ENCODE measurements at places on chromosomes 11 and 22.

DNA sequence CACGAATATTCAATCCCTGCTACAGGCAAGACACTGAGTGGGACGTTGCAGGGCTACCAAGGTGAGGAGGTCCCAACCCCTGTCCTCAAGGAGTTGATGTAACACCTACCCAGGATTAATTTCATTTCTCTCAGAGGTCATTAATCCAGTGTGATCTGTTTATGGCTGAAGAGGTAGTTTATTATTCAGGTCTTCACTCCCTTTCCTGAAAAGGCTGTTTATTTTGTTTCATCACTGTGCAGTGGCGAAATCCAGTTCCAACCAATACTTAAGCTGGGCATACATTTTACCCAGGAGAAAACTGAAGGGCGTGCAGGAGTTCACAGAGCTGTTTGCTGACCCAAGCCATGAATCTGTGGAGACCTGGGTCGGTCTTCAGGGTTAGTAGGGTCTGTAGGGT, 2.7 kb upstream of the PTPRJ start:
- DNase-seq: no peak

- no peak for DNase-seq
These were observed 840.1 kb downstream of the JRKL start for GRCh38 chr11:97229936-97230335.

DNA sequence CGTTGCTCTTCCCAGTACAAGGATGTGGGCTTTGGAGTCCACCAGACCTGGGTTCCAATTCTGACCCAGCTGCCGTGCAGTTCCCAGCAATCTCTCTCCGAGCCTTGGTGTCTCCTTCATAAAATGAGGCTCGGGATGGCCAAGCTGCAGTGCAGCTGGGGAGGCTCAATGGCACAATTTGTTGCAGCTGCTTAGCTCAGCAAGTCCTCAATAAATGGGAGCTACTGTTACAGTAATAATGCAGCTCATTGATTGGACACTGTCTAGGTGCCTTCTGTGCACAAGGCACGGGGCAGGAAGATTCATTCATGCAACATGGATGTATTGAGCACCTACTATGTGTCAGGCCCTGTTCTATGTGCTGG, 37.1 kb downstream of the SHISAL1 start:
- DNase-seq: no peak

DNA sequence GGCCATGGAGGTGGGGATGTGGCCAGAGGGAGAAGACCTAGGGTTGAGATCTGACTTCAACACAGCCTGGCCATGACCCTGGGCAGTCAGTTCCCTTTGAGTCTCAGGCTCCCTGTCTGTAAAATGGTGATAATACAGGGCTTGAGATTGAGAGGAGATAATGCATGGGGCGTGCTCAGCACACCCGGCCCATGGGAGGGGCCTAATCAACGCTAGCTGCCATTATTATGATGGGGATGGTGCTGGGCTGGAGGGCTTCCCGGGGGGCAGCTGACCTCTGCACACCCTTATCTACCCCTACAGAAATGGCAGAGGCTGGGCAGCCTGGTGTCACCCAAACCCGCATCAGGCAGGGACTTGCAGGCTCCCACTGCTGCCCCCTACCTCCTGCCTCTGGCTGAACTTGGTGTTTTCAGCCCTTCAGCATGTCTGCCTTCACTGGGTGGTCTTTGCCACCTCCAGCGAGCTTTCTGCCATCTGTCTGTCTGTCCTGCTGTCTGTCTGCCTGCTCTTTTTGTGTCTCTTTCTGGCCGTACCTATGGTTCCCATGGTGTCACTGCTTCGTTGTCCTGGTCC, 84.5 kb downstream of the CACNA1I start:
- no peak for DNase-seq

DNA sequence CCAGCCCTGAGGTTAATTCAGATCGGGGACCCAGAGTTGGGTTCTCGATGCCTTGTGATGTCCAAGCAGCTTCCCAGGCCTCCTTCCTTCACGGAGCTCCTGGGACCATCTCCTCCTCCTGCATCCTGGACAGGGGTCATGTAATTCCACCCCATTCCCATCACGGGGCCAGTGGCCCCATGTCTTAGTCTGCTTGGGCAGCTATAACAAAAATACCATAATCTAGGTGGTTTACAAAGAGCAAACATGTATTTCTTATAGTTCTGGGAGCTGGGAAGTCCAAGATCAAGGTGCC, 41.7 kb upstream of the PRDM11 start:
- no peak for DNase-seq

- no peak for DNase-seq
These were observed 430.8 kb upstream of the CNTN5 start for GRCh38 chr11:98589967-98590366.

DNA sequence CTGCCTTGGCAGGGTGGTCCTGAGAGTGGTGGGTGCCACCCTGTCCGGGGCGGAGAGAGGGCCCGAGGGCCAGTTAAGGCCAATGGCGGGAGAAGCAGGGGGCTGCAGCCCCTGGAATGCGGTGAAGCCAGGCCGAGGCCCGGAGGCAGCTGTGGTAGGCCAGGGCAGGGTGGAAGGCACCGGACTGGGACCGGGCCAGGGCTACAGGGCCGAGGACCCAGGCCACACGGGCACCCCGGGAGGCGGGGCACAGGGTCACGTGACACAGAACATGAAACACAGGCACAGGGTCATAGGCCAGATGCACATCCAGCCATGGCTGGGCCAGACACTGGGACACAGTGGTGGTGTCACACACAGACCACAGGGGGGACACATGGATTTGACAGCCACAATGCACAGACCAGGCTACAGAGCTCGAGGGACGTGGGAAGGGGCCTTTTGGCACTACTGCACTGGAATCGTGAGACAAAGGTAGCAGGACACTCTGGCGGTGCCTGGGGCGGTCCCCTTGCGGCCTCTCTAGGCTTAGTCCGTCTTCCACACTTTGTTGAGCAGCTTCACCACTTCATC, 2.8 kb downstream of the SLC25A1 start:
- no peak for DNase-seq

Data from skeletal muscle cell (primary cell).